ENCODE measurements at places on chromosomes 12 and 14.

GRCh38 chr14:91511043-91511383, 903 bp upstream of the PPP4R3A start:
- DNase-seq, result no peak

GRCh38 chr14:63205866-63206265, 1.6 kb downstream of the RHOJ start:
- no peak for DNase-seq

GRCh38 chr12:67993143-67993542, 3.9 kb downstream of the IFNG-AS1 start:
- no peak for DNase-seq

DNA sequence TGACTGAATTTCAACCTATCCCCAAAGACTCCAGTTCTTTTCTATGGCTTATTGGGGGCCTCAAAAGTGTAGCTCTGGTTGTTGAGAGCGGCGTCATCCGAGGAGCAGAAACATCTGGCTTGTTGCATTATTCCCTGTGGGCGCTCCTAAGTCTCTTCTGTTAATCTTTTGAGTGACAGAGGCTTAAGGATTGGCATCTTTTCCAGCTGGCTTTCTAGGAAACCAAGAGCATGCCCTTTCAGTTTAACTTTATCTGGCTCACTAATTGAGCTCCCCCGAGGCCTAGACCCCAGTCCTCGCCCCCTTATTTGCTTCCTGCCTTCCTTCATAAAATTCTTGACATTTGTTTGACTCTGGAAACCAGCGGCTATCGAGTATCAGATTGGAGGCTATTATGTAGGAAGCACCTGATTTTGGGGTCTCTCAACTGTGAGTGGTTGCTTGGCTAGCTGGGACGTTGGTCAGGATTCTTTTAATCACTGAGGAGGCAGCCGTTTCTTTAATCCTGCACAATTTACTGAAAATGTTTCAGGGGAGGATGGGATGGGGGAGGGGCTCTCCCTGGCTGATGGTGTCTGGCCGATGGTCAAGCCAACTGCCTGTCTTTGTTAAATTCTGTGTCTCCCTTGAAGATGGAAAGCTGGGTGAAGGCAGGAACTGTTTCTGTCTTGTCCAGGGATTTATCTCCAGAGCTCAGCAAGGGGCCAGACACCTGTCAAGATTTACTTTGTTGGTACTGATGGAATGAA, 3.1 kb downstream of the SMOC1 start:
- no peak for DNase-seq

DNA sequence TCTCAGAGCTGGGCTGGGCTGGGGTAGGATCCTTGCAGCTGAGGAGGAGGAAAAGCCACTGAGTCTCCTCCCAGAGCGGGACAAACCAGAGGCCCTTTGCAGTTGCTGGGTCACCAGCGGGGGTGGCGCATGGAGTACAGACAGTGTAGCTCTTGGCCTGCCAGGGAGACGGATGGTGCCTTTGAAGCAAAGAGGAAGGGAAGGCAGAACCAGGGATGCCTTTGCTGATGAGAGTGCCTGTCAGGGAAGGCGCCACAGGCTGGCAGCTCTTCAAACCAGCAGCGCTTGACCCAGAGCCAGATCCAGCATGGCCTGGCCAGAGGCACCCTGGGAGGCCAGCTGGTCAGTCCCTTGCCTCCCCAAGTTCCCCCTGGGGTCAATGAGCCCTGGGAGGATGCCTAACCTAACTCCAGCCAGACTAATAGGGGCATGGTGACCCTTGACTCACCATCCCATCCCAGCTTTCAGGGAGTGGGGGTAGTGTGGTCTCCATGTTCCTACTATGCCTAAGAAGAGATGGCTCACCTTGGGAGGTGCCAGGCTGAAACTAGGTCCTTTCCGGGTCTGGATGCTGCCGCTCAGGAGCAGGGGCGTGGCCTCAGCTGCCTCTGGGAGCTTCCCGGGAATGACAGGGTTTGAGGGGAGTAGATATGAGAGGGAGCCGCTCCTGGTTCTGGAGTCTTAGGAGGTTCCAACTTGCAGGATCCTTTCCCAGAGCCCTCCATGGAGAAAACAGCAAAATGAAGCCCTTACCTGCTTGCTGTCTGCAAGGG, 19.8 kb downstream of the VASH1 start:
- no peak for DNase-seq

DNA sequence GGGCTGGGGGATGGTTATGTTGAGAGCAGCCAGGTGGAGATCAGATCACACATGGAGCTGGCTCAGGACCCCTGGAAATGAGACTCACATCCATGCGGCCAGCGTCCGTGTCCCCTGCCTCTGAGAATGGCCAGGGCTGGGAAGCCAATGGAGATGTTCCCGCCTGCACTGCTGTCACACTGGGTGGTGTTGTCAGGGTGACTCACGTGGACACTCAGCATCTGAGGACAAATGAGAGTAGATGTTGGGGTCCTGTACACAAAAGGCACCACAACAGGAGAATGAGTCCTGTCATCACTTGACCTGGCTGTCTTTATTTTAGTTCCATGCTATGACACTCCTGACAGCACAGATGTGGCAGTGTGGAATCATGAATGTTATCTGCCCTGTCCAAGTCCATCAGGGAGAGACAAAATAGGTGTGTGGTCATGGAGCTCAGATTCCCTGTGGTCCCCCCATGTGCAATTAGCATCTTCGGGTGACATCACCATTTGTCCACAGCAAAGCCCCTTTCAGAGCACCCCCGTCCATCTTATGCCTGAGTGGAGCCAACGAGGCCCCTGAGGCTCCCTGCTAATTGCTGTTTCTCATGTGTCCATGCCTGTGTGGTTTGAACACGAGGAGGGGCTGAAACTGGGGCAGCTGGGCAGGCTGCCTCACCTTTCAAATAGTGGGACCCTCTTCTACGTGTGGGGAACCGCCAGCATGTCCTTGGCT, 393.5 kb downstream of the AACS start:
- no peak for DNase-seq

- no peak for DNase-seq
Measured at GRCh38 chr12:122244565-122245371, 18.9 kb upstream of the DIABLO start.

GRCh38 chr14:91177073-91178034, 63.5 kb downstream of the DGLUCY start:
- DNase-seq, result no peak

GRCh38 chr14:75430526-75430925, 2.7 kb downstream of the JDP2 start:
- no peak for DNase-seq

- DNase-seq, result no peak
Measured at GRCh38 chr12:112645586-112645985, 146.0 kb upstream of the RPH3A start.

GRCh38 chr12:132311201-132311915, 18.0 kb downstream of the GALNT9 start:
- no peak for DNase-seq

GRCh38 chr14:76926521-76927251, 100.5 kb downstream of the LRRC74A start:
- peak; percentile 70 for DNase-seq

DNA sequence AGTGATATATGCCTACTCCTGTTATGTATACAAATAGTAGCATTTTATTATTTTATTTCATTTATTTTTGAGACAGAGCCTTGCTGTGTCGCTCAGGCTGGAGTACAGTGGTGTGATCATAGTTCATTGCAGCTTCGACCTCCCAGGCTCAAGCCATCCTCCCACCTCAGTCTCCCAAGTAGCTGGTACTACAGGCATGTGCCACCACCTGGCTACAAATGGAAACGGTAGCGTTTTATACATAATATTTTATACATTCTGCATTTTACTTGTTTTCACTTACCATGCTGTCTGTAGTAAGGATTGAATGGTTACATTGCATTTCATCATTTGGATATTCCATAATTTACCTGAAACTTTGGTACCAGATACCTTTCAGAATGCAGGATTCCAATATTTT, 14.1 kb downstream of the C1R start:
- DNase-seq, result no peak

DNA sequence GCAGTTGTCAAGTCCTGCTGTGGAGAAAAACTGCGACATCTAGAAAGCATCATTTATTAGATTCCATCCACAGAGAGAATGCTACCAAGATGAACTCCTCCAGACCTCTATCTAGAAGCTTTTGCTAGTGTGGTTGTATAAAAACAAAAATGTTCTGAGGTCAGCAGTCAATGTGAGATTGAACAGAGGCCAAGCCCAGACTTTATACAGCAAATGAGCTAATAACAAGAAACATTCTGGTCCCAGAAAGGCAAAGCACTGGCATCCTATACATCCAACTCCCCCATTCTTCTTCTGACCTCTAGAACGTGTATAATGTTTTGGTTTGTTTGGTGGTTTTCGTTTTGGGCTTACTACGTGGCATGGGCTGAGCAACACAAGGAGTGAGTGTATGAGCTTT, 26.7 kb upstream of the RIN3 start:
- no peak for DNase-seq

DNA sequence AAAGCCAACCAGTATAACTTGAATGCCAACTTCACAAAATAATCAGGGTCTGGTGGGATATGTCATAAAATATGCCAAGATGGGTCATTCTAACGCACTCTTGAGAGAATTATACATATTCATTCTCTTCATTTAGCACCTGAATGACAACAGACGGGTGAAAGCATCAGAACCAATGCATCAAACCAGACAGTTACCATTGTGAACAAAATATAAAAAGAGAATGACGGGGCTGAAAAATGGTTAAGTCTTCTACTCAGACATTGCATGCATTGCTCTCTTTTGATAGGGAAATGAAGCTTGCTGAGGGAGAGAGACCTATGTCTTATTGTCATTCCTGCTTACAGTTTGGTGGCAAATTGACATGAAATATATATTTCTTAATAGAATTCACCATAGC, 702.1 kb downstream of the NOVA1 start:
- DNase-seq, result no peak

DNA sequence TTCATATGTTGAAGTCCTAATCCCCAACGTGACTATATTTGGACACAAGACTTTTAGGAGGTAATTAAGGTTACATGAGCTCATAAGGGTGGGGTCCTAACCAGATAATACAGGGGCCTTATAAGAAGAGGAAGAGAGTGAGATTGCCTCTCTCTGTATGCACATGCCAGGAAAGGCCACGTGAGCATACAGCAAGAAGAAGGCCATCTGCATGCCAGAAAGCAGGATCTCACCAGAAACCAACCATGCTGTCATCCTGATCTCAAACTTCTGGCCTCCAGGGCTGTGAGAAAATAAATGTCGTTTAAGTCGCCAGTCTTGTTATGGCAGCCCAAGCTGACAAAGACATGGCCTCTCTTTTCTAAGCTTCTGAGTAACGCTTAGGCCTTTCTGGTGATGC, 69.0 kb upstream of the GPHB5 start:
- DNase-seq, result no peak

GRCh38 chr12:10354071-10354470, 35.8 kb downstream of the KLRK1 start:
- no peak for DNase-seq

- DNase-seq, result no peak
Measured at GRCh38 chr12:102755266-102755665, 161.8 kb downstream of the PAH start.

GRCh38 chr14:104247336-104248202, 109.2 kb downstream of the KIF26A start:
- no peak for DNase-seq

GRCh38 chr14:77691259-77691658, 16.6 kb downstream of the ALKBH1 start:
- DNase-seq, result no peak

- DNase-seq, result no peak
Measured at GRCh38 chr14:57729208-57730187, 136.4 kb downstream of the SLC35F4 start.

DNA sequence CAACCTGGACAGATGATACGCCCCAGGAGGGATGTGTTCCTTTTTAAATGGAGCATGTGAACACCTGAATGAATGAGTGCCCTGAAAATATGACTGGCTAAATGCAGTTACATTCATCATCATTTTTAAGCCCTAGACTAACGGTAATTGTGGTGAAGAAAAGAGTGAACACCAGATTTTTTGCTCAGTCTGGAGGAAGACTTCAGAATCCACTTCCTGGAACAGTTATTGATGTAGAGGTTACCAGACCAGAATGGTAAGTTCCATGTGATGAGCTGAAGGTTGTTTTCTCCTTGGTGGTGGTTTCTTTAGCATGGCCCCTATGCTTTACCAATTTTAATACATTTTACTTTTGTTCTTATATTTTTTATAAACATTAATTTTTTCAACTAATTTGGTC, 29.3 kb downstream of the PIWIL1 start:
- no peak for DNase-seq

GRCh38 chr12:49669796-49670195, 37.4 kb downstream of the FMNL3 start:
- DNase-seq, result no peak

- DNase-seq, result no peak
Measured at GRCh38 chr12:124737040-124737419, 126.6 kb downstream of the SCARB1 start.

DNA sequence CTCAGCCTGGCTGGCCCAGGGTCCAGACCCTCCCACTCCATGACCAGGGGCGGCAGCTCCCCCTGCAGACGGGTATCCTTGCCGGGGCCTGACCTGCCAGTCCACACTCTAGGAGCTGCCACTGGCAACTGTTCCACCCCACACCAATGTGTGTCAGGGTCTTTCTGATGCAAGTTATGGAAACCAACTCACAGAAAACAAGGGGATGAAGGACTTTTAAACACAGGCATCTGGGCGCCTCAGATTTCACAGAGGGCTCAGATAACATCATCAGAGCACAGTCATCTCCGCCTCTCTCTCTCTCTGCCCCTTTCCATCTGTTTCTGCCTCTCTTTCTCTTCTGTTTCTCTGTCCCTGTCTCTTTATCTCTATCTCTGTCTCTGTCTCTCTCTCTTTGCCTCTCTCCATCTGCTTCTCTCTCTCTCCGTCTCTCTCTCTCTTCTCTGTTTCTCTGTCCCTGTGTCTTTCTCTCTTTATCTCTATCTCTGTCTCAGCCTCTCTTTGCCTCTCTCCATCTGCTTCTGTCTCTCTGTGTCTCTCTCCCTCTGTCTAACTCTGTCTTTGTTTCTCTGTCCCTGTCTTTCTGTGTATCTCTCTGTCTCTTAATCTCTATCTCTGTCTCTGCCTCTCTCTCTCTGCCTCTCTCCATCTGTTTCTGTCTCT, 67.4 kb upstream of the FBRSL1 start:
- DNase-seq, result no peak

DNA sequence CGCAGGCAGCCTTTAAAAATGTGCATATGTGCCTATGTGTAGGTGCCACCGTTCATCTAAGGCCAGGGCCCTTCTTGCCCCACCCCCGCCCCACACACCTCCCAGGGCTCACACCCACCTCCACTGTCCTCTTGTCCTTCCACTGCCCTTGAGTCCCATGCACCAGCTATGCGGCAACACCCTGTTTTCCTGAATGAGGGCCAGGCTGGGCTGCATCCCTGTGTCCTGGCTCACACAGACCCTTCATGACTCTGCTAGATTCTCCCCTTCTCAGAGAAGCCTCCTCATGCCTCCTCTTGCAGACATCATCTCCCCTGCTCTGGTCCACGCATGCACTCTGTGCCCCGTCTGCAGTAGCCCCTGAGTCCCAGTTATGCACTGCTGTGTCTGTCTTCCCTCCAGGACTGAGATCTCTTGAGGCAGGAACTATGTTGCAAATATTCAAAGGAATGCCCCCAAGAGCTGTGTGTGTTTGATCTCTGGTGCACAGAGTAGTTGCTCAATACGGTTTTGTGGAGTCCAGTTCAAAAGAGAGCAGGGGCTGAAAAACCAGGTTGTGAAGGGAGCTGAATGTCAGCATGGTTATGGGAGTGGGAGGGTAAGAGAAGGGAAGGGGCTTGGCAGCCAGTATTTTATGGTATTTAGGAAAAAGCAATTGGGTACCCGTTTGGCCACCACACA, 47.3 kb upstream of the ESRRB start:
- DNase-seq, result no peak
